AG04449 (cell line): ENCODE measurements at places on chromosomes 1 and 21.

- DNase-seq: no peak
Observed at GRCh38 chr1:2528966-2529783, 888 bp downstream of the HES5 start.

DNA sequence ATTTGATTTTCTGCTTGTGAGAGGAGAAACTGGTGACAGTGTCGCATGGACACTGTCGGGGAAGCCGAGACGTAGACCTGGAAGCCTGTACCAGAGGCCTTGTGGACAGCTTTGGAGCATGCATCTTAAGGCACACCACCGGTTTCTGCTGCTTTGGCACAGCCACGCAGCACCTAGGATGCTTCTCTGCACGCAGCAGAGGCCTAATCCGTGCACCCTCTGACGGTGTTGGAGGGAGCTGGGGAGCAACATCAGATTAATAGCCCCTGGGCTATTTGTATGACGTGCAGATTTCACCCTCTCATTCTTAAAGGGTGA lies 30.3 kb downstream of the TEX35 start:
- DNase-seq: no peak

GRCh38 chr1:60390593-60391282 lies 317.2 kb upstream of the C1orf87 start:
- no peak for DNase-seq

GRCh38 chr1:187762118-187762517 lies 933.4 kb downstream of the PLA2G4A start:
- DNase-seq: no peak

GRCh38 chr1:85490270-85490985 lies 25.5 kb upstream of the DDAH1 start:
- DNase-seq: no peak

DNA sequence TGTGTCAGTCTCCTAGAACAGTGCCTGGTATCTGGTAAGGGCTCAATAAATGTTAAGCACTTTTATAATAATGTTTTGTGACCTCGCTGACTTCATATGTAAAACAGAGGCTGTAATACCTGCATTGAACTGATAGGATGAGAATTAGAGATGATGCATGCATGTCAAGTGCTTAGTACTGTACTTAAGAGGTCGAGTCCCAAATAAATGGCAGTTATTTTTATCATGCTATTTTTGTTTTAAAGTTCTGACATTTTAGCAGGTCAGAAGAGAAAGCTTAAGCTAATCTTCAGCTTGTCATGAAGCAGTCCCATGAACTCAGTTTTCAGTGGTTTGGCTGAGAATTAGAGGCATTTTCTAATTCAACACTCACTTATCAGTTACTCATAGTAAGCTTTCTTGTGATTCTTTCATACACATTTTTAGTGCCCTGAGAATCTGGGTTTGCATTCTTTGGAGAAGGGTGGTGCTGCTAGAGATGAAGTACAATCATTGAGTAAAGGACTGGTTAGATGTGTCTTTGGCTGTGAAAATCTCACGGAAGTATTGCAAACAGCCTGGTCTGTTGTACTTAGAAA lies 75.7 kb upstream of the RAVER2 start:
- DNase-seq: peak; percentile 10

DNA sequence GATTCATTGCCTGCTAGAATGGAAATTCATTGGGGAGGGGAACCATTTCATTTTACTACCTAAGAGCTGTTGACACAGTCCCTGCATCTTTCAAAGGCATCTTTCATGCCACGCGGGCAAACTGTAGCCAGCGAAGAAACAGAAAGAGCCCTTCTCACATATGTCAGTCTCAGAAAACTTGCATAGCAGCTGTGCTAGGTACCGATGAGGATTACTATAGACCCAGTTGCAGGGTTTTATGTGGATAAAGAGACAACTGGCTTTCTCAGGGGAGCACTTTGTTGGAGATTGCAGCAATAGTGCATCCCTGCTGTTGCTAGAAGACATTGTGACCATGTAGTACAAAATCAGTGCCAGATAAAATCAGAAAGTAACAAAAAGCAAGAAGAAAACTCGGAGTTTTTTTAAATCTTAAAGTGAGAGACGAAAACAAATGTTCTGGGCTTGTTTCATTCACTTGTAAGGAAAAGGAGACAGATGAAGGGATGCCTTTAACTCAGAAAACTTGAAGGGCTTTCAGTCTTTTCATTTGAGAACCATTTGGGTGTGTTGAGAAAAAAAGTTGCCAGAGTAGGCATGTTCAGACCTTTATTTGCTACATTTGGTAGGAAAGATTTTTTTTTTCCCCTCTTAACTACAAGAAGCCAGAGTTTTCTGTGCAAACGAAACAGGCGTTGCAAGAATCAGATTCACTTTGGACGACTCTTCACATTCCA lies 804.1 kb downstream of the USP25 start:
- no peak for DNase-seq

- DNase-seq: peak; percentile 10
Observed at GRCh38 chr1:157505481-157506272, 46.6 kb downstream of the FCRL5 start.

DNA sequence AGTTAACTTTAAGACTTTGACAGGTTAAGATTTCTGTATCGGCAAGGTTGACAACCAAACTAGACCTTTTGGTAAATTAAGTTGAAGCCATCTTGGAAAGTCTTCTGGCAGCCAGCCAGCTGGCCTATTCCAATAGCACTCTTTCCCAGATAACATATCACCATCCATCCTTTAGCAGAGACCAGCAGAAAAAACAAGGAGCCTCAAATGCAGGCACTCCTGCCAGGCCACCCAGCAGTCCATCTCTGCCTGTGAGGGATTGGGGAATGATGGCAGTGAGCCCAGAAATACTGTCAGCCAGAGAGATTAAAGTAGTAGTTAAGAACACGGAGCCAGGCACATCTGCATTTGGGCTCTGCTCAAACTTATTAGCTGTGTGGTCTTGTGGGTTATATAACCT lies 19.4 kb downstream of the ZBTB40 start:
- no peak for DNase-seq

DNA sequence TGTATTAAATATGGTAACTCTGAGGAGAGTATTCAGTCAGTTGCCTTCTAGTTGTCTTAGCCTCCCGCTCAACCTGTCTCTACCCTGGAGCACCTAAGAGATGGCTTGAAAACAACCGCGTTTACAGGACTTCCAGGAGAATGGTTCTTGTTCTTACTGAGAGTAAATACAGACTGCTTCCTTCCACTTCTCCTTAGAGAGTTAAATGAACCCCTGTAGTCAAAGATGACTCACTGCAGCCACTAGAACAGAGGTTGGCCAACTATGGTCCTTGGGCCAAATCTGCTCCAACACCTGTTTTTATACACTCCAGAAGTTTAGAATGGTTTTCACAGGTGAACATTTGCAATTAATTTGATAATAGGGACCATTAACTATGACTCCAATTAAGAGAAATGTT lies 60.1 kb upstream of the ASB17 start:
- no peak for DNase-seq

DNA sequence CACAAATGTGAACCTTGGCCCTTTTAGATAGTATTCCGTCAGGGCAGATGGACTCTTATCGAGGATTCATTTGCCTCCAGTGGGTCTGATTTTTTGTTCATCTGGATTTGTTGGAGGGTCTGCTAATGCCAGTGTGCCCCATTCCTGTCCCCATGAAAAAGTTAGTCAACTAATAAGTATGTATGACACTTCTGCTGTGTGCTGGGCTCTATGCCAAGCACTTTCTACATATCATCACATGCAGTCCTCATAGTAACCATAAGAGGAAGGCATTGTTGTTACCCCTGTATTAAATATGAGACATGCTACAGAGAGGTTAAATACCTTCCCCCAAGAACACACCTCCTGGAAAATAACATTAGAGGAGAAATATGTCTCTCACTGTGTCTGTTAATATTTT lies 46.6 kb upstream of the MAB21L3 start:
- DNase-seq: no peak

GRCh38 chr1:36703526-36704208 lies 221.0 kb upstream of the CSF3R start:
- no peak for DNase-seq

- DNase-seq: no peak
Observed at GRCh38 chr1:19738076-19738475, 61.6 kb downstream of the TMCO4 start.

DNA sequence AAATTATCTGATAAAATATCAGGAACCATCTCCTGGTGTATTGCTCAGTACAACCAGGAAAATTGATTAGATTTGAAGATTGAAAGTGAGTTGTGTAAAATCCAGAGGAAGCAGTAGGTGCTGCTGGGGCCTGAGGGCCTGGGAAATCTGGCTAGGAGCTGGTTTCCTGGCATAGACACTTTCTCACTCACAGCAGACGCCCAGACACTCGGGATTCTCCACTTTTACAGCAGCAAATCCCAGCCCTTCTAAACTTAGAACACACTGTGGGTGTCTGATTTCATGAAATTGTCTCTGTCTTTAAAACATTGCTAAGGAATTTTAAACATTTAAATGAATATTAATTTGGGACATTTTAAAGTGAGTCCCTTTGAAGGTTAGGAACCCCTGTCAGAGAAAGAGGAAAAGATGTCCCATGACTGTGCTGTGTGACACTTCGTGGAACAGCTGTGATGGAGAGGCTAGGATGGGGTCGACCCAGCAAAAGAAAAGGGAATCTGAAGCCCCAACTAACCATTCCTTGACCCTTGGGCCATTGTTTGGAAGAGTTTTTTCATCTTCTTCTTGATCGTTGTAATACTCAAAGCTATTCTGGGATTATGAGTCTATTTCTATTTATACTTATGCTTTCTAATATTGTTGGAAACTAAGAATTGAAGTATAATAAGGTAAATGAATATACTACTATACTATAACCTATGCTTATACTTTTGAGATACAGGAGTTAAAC lies 49.0 kb upstream of the VAMP3 start:
- DNase-seq: peak; percentile 7

DNA sequence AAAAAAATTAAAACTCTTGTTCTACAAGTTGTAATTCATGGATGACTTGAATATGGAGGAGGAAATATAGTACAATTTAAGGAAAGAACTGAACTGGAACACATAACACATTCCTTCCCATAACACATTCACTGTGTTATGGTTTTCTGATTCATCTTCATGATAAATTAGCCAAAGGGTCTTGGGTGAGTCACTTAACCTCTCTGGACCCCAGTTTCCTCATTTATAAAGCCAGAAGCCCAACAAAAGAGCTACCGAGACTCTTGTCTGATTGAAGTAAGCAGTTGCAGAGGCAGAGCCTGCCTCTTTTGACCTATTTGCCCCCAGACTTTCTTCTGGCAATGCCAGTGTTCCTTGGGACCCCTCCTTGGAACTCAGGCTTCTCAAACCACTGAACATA lies 161.9 kb upstream of the KCTD3 start:
- DNase-seq: no peak

- peak; percentile 58 for DNase-seq
Observed at GRCh38 chr21:34129039-34129891, 55.9 kb downstream of the MRPS6 start.

DNA sequence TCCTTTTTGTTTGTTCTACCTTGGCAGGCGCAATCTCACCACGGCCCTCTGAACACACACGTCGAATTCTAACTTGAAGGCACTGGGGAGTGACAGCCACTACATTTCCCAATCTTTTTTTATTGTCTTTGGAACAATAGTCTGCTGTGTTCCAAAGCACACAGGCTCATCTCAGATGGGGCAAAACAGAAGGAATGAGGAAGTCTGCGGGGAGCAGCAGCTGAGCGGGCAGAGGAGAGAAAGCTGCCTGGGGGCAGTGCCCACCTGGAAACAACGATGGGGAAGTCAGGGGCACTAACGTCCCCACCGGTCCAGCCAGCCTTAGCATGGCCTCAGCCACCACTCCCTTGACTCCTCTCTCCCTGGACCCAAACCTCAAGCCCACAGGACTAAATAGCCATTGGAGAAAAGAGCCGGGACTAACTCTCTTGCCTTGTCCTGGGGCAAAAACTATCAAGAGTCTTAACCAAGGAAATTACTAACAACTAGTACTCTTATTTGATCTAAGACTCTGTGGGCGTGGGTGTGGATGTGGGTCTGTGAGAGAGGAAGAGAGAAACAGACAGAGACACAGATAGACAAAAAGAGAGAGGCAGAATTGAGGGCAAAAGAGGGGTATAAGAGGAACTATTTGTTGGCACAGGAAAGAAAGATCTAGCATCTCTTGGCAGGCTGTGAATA lies 34.2 kb downstream of the SYF2 start:
- no peak for DNase-seq

- no peak for DNase-seq
Observed at GRCh38 chr21:33964706-33965325, 49.2 kb upstream of the ATP5PO start.

DNA sequence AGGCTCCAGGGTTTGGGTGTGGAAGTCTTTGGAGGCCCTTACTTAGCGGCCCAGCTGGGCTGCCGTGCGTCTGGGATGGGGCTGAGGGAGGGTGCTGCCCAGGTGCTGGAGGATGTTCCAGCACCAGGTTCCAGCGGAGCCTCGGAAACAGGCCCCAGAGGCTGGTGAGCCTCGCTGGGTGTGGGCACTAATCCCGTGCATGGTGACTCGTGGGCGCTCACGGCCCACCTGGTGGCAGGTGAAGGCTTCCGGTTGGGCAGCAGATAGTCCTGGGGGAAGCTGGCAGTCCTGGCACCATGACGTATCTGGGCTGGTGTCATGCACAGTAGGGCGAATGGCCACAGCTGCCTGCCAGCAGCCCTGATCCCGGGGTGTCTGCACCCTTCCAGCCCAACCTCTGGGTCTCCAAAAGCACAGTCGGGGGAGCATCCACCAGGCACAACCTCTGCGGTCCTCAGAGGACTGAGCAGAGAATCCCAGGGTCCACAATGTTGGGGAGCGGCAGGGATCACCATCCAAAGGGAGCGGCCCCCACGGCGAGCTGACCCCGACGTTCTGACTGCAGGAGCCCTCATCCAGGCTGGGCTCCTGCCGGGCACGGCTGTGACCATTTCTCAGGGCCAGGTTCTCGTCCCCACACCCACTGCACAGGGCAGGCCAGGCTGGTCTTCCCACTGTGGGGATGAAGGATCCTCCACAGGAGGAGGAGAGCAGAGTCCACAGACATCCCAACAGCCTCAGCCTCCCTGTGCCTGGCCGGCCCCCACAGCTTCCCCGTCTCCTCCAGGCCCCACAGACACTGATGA lies 25.3 kb downstream of the FTCD start:
- no peak for DNase-seq
